ENCODE measurements at places on chromosomes 13 and 19. TPM values are rescaled to one million over a fixed set of nuclear protein-coding genes. Genes with fewer than 3 reads are reported as not detected.

ATP4A gene
- total RNA-seq, result not detected

TSKS gene
- not detected for total RNA-seq

DCLK1 gene
- total RNA-seq, result 0.83 TPM

PRKACA gene
- total RNA-seq, result 44.0 TPM
